ENCODE measurements at places on chromosomes 1 and 21.

GRCh38 chr1:200558866-200559459, 61.6 kb downstream of the KIF14 start:
- peak; percentile 66 for DNase-seq

GRCh38 chr1:43883321-43883720, 50.3 kb upstream of the ARTN start:
- no peak for DNase-seq

GRCh38 chr1:85607126-85607920, 26.8 kb downstream of the CCN1 start:
- peak; percentile 100 for DNase-seq

- no peak for DNase-seq
These were observed 61.0 kb upstream of the CSF1 start for GRCh38 chr1:109849655-109850054.

- no peak for DNase-seq
These were observed 11.7 kb upstream of the TRIM63 start for GRCh38 chr1:26079178-26079563.

DNA sequence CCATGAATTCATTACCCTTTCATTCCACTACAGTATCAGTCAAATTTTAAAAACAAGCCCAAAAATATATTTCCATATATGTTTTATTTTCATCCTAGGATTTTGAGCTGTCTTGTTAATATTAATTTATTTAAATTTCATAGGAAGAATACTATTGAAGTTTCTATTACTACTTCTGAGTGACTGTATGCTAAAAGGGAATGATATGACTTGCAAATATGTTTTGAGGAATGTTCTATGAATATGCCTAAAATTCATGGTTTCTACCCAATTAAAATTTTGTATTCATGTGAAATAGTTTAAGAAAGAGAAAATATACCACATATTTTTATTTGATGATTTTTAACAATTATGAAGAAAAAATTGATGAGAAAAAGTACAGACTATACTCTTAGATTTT, 52.9 kb upstream of the BACH1 start:
- no peak for DNase-seq

- no peak for DNase-seq
These were observed 63.1 kb downstream of the ZNF281 start for GRCh38 chr1:200346700-200347099.

DNA sequence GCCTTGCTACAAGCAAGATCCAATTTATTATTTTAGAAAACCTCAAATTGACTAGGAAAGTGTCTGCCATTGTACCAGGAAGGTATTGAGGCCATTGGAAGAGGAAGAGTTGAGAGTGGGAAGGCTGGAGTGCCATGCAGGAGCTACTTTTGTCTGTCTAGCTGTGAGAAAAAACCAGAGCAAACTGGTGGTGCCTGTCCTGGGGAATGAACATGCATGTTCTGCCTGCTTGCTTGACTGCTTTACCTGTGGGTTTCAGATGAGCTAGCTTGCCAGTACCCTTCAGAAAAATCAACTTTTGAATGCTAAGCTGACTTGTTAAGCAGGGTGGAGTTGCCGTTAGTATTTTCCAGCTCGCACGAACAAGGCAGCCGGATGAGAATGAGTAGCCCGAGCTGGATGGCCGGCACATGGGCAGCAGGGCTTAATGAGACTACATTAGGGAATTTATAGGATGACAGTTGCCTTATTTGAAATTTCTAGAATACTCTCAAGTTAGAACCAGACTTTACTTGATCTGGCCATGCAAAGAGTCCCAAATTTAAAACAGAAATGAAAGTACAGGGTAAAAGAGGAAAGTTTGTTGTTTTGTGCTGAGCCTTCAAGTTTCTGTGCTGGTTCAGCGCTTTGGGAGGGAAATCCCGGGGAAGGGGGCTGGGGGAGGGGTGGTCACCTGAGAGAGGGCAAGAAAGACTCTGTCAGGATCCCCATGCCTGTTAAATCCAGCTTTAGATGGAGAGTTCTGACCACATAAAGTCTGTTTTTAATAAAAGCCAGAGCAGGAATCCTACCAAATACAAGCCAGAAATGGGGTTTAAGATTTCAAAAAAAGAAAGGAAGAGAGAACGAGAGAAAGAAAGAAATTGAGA, 29.6 kb upstream of the C1orf105 start:
- DNase-seq = no peak

- DNase-seq = no peak
These were observed 4.5 kb downstream of the LEPR start for GRCh38 chr1:65425006-65425405.

- peak; percentile 51 for DNase-seq
These were observed 13.1 kb upstream of the DUSP12 start for GRCh38 chr1:161736335-161736969.

DNA sequence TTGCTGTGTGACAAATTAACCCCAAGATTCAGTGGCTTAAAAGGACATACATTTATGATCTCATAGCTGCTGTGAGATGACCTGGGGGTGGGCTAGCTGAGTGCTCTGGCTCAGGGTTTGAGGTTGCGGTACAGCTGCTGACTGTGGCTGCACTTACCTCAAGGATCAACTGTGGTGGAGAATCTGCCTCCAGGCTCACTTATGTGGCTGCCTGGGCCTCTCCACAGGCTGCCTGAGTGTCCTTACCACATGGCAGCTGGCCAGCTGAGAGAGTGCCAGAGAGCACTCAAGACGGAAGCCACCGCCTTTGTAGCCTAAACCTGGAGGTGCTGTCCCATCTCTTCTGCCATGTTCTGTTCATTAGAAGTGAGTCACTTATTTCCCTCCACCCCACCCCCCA, 5.7 kb downstream of the LRRC71 start:
- peak; percentile 83 for DNase-seq

DNA sequence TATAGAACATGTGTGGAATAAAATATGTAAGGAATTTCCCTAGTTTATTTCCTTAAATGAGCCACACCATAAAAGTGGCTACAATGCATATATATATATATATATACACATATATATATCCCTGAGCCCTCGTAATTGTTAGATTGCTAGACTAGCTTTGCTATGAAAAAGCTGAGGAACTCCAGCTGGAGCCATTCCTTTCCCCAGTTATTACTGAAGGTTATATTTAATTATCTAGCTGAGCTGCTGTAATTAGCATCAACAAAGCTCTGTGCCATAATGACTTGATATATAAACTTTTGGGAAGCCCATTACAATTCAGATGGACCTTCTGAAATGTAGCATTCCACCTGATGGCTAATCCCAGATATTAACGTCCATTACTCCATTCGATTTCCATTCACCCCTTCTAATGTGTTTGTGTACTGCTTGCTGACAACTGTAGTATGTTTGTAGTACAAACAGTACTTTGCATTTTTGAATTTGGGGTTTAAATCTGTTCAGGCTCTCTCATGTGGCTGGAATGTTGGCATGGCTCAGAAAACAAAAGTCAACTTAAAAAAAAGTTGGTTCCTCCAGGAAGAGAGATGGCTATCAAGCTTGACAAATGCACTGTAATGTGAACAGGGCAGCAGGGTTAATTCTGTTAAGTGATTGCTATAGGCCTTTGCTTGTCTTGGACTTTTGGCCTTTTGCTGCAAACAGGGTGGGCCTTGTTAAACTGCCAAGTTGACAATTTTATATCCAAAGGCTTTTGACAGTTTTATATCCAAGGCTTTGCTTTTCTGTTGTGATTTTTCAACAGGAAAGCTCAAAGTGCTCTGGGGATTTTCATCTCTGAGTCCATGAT, 170.0 kb downstream of the LTN1 start:
- DNase-seq = no peak

- DNase-seq = no peak
These were observed 332 bp downstream of the KCNJ6 start for GRCh38 chr21:37915941-37916309.

DNA sequence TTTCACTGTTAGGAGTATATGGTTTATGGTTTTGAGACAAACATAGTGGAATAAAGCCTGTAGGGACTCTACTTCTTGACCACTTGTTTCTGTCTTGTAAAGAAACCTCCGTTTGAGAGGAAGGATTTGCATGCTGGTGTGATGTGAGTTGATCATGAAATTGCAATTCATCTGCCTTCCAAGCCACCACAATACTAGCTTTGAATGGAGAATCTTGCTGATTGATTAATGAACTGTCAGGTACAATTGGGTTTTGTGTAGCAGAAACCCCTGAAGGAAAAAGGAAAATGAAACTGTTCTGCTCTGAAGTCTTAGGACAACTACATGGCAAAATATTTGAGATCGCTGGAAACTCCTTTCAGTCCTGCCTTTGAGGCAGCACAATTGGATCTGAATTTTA, 90.7 kb downstream of the VPS13D start:
- DNase-seq = no peak

DNA sequence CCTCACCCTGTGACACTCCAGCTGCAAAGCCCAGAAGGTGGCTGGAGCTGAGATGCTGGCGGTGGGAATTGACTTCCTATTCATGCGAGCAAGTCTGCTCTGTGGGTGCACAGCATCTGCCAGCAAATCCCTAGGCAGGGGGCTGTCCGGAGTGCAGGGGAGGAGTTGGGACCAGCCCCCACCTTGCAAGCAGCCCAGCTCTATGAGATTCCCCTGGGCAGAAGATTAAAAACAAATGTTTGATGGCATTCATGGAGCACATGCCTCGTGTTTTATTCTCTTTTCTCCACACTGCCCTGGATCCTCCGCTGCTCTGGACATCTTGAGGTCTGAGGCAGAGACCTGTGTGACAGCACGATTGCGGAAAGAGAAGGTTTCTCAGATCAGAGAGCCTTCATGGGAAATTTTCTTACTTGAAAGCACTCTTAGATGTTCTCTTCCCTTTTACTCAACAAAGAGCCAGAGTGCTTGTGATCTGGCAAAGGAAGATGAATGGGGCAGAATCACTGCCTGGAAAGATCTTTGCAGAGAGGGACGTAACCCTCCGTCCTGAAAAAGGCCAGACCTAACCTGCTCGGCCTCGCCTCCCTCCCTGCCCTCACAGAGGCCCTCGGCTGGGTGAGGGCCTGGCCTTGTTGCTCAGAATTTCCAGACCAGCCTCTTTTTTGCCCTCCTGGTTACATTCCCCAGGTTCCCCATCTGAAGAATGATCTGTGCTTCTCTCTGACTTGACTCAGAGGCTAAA, 597.1 kb downstream of the KIF26B start:
- DNase-seq = peak; percentile 59

GRCh38 chr1:177448652-177449357, 278.0 kb downstream of the BRINP2 start:
- peak; percentile 2 for DNase-seq

- no peak for DNase-seq
These were observed 24.6 kb downstream of the ASAP3 start for GRCh38 chr1:23459338-23459757.

GRCh38 chr1:95353194-95353593, 119.2 kb downstream of the RWDD3 start:
- no peak for DNase-seq

DNA sequence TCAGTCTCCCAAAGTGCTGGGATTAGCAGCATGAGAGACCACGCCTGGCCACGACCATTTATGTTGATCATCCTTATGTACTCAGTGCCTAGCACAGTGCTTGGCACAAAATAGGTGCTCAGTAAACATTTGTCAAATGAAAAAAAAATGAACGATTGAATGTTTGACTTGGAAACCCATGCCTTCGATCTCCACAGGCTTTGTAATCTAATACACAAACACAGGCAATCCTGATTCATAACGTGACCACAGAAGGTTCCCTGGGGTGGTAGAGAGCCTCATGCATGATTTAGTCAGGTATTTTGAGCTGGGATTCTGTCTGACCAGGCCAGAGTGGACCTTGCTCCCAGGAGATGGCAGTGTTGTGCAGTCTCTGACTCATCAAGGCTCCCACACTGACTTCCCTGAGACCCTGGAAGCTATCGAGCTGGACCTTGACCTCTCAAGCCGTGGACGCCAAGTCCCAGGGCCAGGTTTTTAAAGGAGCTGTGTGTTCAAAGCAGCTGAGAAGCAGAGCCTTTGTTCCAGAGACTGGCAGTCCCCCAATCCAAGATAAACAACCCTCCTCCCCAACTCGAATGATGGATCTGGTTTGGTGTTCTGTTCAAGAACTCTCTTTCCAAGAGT, 81.1 kb downstream of the PGM1 start:
- DNase-seq = peak; percentile 96

GRCh38 chr1:30816211-30817076, 58.9 kb upstream of the LAPTM5 start:
- peak; percentile 85 for DNase-seq

GRCh38 chr1:32886004-32886827, at the start of gene HPCA:
Gene HPCA, plus strand, starts transcription at chr1:32886491. Its CDS starts 2,408 bp downstream, at chr1:32888899.
- DNase-seq = peak; percentile 44

DNA sequence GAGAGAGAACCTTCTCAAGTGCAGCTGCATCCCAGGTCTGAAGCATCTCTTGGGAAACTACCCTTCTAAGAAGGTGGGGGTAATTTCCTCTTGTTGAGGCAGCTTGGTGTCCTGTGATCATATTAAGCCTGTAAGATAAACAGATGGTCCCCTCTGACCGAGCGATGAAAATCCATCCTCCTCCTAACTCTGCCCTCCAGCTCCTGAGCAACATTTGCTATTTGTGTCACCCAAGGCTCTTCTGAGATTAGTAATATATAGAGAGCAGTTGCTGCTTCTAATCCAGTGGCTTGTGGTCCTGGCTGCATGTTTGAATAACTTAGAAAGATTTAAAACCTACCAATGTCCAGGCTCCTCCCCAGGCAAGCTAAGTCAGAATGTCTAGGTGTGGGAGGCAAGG, 123.7 kb downstream of the DISC1 start:
- DNase-seq = no peak

DNA sequence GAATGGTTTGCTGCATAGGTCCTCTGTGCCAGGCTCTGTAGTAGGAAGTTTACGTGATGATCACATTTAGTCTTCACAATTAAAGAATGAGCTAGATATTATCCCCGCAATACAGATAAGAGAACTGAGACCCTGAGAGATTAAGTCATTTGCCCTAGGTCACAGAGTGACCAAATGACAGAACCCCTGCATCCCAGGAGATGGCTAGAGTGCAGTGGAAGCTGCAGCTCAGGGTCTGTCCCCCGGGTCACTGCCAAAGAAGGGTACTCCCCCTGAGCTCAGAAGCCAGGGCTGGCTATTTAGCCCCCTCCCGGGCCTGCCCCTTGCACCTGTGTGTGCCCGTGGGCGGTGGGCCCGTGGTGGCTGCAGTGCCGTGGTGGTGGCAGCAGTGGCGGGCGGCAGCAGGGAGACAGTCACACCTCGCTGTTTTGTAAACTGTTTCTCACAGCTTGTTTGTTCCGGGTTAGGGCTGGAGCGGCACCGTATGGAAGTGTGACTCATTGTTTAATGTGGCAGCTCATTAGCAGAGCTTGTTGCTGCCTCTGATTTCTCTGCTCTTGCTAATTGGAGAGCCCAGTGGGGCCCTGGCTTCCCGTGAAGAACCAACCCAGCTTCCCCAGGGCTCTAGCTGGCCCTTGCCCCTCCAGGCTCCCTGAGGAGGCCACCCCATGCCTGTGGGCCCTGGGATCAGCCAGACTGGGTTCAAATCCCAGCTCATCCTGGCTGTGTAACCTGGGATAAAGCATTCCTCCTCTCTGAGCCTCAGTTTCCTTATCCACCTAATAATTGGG, 19.3 kb upstream of the FOXO6 start:
- DNase-seq = no peak
